Hematopoietic multipotent progenitor cell treated with erythropoietin and hydrocortisone succinate and interleukin-3 and kit ligand, for 6 days (in vitro differentiated cells): ENCODE measurements at places on chromosomes 7 and 10.

GRCh38 chr10:94521276-94522250 is 24.0 kb upstream of the HELLS start:
- DNase-seq: no peak

GRCh38 chr7:24891311-24891735 is 88.7 kb downstream of the OSBPL3 start:
- DNase-seq: no peak

DNA sequence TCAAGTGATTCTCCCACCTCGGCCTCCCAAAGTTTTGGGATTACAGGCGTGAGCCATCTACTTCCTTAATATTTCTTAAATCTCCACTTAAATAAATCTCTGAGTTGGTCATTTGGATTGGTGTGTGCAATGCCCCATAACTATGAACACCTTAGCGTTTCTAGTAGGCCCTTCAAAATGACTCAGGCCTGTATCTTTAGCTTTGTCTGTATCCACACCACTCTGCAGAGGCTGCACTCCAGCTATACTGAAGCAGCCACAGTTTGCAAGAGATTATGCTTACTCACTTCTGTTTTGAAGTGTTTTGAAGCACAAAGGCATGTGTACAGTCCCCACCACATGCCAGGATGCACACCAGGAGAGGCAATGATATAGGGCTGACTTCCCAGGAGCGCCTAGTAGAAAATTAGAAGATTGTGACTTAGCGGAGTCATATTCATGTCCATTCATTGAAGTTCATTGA is 2.4 kb upstream of the ST7 start:
- peak; percentile 60 for DNase-seq

GRCh38 chr10:102195296-102195870 is 30.7 kb upstream of the ELOVL3 start:
- DNase-seq: no peak

DNA sequence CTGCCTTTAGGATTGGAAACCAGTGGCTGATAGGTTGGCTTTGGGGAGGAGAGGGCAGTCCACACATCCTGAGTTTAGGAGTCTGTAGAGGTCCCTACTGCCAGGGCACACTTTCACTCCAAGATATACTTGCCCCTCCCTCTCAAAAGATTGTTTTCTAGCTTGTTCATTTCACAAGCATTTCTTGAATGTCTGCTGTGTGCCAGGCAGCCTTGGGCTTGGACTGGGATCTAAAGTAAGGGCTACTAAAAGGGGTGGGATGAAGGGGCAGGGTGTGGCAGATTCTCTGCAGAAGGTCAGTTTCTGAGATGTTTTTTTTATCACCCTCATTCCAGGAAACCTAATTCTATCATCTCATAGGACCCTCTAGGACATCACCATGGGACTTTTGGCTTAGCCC is 272.4 kb downstream of the SKAP2 start:
- no peak for DNase-seq

DNA sequence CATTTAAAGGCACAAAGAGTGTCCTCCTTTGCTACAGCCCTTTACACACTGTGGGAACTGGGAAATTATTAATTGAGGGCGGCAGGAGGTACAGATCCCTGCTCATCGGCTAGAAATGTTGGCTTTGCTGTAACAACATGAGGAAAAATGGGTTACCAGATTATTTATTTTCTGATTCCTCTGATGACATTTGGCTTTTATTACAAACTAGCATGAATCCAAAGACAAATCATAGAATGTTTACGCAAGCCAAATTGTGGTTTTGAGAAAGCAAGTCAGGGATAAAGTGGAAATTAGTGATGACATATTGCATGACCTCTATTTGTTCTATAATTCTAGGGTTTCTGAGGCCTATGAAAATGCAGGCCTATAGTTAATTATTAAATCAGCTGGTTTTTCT is 126.1 kb upstream of the TMEM196 start:
- no peak for DNase-seq

- DNase-seq: no peak
Observed at GRCh38 chr7:103765901-103766300, 223.6 kb downstream of the RELN start.

DNA sequence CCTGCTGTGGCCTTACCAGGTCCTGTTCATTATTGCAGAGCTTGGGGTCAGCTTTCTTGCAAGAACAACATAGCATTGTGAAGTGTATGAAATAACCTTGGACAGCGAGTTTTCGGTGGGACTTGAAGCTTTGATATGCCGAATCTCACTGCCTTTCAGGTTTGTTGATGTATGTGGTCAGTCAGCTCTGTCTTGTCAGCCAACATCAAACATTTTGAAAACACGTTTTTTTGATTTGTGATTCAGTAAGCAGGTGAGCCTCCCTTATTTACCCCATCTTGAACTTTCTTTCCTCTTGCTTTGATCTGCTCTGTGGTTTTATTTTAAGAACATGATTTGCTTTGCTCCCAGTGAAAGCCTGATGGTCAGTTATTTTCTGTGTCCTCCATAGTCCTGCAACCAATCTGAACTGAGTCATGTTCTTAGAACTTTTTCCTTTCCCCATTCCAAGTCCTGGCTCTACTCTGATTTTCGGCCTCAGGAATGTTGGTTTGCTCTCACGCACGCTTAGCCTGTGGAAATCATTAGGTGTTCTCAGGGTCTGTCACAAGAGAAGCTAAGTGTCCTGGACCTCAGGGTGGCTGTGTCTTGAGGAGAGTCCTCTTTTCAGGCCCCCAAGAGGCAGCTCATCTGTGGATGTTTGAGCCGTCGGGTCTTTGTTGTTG is 8.7 kb downstream of the WBP1L start:
- no peak for DNase-seq

GRCh38 chr10:23293145-23293724 is 51.4 kb downstream of the C10orf67 start:
- DNase-seq: peak; percentile 70

DNA sequence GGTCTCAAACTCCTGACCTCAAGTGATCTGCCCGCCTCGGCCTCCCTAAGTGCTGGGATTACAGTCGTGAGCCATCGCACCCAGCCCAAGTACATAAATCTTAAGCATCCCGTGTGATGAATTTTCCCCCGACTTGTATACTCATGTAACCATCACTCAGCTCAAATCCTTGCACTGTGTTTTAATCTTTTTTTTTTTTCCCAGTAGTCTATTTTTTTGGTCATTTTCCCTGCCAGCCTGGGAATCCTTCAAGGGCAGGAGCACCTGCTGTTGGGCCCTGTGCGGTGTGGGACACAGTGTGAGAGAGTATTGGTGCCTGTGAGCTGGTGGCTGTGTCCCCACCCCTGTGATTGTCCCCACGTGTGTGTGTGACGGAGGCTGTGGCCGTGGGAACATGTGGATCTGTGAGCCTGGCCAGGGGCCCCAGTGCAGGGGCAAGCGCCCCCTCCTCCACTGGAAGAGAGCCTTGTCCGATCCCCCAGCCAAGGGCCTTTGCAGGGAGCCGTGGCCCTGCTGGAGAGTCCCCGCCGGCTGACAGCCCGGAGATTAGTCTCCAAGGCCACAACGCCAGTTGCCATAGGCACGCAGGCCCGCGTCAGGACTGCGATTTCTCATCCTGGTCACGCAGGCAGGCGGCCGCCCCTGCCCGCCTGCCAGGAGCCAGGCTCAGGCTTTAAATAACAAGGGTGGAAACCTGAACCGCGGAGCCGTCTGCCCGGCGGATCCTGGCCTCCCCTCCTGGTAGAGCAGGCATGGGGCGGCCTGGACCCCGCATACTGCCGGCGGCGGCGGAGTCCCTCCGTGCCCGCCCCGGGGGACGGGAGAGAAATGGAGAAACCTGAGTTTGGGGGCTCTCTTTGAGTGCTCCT is 26.5 kb downstream of the GTF2IRD1 start:
- peak; percentile 48 for DNase-seq

DNA sequence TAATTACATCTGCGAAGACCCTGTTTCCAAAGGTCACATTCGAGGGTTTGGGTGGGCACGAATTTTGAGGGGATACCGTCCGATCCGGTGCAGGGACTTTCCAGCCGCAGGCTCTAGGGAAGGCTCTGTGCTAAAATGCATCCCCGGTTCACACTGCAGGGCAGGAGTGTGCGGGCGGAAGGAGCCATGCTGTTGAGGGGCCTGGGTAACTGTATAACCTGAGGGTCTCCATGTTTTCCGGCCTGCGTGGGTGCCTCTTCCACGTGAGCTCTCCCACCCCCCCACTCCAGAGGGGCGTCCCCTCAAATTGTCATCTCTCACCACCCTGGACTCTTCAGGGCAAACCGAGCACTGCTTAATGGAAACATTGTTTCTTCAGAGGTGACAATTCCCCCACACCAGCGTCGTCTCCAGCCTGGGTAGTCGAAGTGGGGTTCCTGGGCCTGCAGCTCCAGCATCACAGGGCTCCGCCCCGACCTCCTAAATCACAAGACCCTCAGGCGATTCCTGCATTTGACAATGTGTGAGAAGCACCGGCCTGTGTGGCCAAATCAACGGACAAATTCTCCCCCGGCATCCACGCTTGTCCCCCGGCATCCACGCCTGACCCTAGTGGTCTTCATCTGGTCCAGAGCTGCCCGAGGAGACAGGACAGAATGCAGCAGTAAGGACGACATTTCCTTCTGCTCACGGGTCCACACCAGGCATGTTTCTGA is 51.2 kb downstream of the FOXL3 start:
- DNase-seq: no peak

GRCh38 chr10:46216836-46217751 is 69.7 kb upstream of the ANTXRL start:
- DNase-seq: peak; percentile 68

- peak; percentile 80 for DNase-seq
Observed at GRCh38 chr10:97234400-97234799, 48.6 kb upstream of the SLIT1 start.

GRCh38 chr10:113319479-113319878 is 233.4 kb upstream of the HABP2 start:
- DNase-seq: no peak

- DNase-seq: peak; percentile 62
Observed at GRCh38 chr10:16470747-16471146, 33.9 kb downstream of the PTER start.

GRCh38 chr10:48944171-48944570 is 4.5 kb upstream of the LRRC18 start:
- no peak for DNase-seq

GRCh38 chr10:125085258-125086054 is 74.9 kb downstream of the CTBP2 start:
- no peak for DNase-seq

DNA sequence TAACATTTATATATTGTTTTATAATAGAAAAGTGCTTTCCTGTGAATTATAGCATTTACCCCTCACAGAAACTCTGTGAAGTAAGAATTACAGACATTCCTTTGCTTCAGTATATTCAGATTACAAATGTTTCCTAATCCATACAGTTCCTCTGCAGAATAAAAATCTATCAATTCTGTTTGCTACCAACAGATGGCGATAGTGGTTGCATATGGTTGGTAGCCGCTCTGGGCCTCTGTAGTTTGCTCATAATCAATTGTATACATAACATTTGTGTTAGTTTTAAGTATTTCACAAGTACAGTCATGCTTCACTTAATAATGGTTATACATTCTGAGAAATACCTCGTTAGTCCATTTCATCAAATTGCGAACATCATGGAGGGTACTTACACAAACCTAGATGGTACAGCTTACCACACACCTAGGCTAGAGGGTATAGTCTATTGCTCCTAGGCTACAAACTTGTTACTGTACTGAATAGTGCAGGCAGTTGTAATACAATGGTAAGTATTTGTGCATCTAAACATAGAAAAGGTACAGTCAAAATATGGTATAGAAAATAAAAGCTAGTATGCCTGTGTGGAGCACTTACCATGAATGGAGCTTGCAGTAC is 94.4 kb upstream of the STEAP4 start:
- DNase-seq: peak; percentile 62

- no peak for DNase-seq
Observed at GRCh38 chr10:75647675-75648074, 216.3 kb downstream of the LRMDA start.

DNA sequence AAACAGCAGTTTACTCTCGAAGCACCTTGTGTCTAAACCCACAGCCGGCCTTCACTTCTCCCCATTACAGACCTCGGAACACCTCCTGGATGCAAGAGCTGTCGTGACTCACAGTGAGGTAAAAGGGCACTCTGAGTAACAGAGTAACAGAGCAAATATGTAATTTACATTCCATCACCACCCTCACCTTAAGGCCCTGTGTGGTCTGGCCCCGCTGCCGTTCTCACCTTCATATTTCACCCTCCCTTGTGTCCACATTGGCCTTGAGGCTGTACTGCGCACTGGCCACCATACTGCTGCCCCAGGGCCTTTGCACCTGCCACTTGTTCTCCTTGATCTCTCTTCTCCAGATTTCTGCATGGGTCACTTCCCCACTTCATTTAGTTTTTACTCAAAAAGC is 12.6 kb downstream of the FFAR4 start:
- DNase-seq: no peak

DNA sequence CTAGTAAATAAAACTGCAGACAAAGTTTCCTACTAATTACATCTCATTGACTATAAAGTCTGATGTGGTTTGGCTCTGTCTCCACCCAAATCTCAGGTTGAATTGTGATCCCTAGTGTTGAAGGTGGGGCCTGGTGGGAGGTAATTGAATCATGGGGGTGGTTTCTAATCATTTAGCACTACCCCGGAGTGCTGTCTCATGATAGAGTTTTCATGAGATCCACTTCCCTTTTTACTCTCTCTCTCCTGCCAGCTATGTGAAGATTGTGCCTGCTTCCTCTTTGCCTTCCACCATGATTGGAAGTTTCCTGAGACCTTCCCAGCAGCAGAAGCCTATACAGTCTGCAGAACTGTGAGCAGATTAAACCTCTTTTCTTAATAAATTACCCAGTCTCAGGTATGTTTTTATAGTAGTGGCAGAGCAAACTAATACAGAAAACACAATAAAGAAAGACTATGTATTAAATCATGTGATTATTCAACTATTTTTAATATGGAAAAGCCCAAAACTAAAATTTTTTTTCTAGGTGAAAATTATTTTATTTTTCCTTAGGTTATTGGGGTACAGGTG is 232.1 kb downstream of the FZD1 start:
- DNase-seq: peak; percentile 45

DNA sequence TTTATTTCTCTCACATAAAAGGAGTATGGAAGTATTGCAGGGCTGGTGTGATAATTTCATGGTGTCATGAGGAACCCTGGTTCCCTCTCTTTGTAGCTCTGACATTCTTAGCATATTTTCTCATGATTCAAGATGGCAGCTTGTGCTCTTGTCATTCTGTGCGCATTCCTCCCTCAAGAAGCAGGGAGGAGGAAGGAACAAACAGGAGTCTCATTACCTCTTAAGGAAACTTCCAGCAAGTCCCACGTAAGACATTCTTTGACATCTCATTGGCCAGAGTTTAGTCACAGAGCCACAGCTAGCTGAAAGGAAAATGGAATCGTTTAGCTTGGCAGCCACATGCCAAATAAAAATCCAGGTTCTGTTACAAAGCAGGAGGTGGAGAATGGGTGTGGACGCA is 546.8 kb downstream of the LRMDA start:
- no peak for DNase-seq

GRCh38 chr10:31035266-31035798 is 3.7 kb upstream of the ZNF438 start:
- no peak for DNase-seq

- peak; percentile 77 for DNase-seq
Observed at GRCh38 chr10:124992462-124993344, 50.8 kb downstream of the ZRANB1 start.

DNA sequence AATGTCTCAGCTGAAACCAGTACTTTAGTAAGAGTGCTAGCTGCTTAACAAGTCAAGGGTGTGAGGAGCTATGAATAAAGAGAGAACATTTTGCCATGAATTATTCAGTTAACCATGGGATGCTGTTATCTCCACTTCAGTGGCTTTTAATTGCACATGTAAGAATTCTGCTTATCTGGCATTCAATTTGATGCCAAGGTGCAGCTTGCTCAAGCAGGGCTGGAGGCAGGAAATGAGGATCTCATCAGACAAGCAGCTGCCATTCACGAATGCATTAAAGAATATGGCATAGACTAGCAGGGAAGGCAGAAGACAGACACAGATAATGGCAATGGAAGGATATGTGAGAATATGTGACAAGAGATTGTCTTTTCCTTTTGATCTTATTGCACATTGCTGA is 697.8 kb downstream of the NRG3 start:
- DNase-seq: no peak
